K562 (cell line): ENCODE measurements at places on chromosomes 2 and 18. TPM values are rescaled to one million over a fixed set of nuclear protein-coding genes. Genes with fewer than 3 reads are reported as not detected.

GRCh38 chr2:192971981-192972380 lies 777.2 kb upstream of the TMEFF2 start:
- no peak overlapping the region for H3K27ac ChIP-seq
- H3K27me3 ChIP-seq: no peaks in the 10 kb centered on the region
- H3K4me1 ChIP-seq: no peaks in the 10 kb centered on the region
- DNase-seq: no peak

- H3K4me3 ChIP-seq: no peak overlapping the region
- H3K4me1 ChIP-seq: no peaks in the 10 kb centered on the region
- no peak overlapping the region for H3K27ac ChIP-seq
- H3K36me3 ChIP-seq: no peaks in the 10 kb centered on the region
Measured at GRCh38 chr2:109613081-109613921, 465 bp downstream of the SEPTIN10 start.

- no peak for DNase-seq
- no peak overlapping the region for H3K4me3 ChIP-seq
- no peak overlapping the region for H3K27ac ChIP-seq
- no peaks in the 10 kb centered on the region for H3K4me1 ChIP-seq
Measured at GRCh38 chr2:171735991-171736710, 48.9 kb downstream of the DYNC1I2 start.

UGT1A4 gene
- not detected in 2 replicates for total RNA-seq

VSNL1 gene
- total RNA-seq: not detected in 2 replicates
